ENCODE measurements at places on chromosomes 6 and 20.

- no peak for DNase-seq
These were observed 11.2 kb downstream of the CASS4 start for GRCh38 chr20:56423211-56423610.

DNA sequence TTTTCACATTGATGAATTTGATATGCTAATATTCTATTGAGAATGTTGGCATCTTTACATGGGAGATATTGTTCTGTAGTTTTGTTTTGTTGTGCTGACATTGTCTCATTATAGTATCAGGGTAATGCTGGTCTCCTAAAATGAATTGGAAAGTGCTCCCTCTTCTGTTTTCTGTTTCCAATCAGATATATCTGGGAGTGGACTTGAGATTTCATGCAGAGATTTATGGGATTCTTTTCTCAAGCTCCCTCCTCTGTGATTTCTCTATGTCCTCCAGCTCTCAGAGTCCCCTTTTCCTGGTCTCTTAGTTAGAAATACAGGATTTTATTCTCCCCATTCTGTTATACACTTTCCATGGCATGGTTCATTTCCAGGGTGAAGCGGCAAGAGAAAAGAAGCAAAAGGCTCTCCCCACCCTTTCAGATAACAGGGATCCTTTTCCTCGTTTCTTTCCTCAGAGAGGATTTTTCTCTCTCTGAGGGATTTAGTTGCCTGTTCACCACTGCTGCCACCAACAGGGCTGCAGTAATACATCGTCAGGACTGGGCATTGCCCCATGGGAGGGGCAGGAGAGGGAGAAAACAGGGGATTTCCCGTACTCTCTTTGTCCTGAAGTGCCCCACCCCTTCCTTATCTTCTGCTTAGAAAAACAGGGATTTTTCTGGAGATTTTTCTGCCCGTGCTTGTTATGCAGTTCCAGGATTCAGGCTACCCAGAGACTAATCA, 59.3 kb upstream of the STMND1 start:
- no peak for DNase-seq

DNA sequence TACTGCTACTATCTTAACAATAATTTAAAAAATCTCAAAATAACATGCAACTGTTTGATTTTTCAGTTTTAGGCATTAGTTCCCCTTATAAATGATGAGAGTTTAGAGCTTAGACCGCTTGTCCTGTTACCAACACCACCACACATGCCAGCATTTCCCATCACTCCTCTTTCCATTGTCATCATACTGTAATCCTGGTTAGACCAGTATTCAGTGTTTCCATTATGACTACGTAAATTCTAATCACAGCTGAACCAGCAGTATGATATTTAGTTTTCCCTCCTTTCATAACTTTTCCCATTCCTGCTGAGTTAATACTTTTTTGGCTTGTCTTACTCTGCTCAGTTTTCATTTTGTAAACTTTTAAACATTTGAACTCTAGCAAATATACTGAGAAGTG, 12.2 kb upstream of the TBC1D20 start:
- DNase-seq, result no peak

DNA sequence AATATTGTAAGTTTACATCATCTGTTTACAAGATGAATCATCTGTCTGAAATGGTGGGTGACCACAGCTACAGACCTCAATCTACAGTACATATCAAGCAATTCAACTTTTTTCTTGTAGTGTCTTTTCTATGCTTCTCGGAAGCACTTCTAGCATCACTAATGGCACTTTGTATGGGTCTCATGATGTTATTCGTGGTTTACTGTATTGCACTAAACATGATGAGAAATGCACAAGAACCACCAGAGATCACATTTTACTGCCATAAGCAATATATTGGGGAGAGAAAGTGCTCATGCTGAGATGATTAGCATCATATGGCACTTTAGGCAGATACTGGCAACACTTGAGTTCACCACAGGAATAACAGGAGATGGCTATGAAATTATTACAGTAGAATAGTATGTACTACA, 15.4 kb upstream of the BTBD3 start:
- no peak for DNase-seq

DNA sequence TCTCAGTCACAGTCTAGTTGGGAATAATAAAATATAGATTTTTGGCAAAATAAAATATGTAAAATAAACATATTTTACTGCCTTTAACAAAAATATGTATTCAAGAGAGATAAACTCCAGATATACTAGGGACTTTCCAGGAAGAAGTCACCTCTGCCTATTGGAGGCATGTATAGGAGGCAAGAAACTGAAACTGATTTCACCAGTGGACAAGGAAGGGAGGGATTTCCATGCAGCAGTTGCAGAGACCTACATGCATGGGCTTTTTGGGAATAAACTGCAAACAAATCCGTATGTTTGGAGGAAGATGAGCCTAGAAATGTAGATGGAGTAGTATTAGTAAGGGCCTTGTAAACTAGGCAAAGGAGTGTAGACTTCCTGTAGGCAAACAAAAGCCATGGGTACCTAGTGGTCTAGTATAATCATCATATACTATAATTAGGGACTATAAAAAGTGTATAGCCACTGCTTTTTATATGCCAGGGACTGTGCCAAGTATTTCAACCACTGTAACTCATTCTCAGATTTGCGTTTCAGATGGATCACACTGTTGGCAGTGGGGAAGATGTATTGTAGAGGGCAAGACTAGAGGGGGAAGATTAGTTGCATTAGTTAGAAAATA, 38.9 kb downstream of the CD109 start:
- no peak for DNase-seq

- no peak for DNase-seq
These were observed 25.5 kb upstream of the OLIG3 start for GRCh38 chr6:137519629-137520176.

- DNase-seq, result no peak
These were observed 85.7 kb downstream of the TAF4 start for GRCh38 chr20:61979701-61980635.

GRCh38 chr6:123632641-123633040, 4.1 kb downstream of the TRDN start:
- DNase-seq, result no peak

DNA sequence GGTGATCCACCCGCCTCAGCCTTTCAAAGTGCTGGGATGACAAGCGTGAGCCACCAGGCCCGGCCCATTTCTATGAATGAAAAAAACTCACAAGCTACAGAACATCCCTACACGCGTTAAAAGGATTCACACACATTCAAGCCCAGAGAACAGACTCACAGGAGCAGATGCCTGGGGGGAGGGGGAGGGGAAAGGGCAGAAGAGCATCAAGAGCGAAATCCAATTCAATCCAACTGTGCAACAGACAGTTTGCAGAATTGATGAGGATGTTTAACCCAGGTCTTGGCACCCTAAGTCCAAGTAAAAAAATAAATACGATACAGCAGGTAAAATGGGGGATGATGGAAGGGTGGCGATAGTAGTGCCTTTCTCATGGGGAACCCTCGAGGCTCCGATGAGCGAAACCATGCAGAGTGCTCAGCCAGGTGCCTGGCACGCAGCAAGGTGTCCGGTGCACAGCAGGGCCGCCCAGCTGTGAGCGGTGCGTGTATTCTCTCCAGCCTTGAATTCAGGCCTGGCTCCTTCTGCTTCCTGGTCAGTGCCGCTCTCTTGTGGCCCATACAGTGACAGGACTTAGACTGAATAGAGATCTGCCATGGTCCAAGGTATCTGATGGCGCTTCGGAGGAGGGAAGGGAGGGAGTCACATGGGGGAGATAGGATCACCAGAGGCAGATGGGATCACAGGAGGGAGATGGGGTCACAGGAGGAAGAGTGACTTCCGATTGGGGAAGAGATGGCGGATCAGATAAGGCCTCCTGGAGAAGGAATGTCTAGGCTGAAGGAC, 35.4 kb upstream of the ANGPT4 start:
- DNase-seq, result no peak

DNA sequence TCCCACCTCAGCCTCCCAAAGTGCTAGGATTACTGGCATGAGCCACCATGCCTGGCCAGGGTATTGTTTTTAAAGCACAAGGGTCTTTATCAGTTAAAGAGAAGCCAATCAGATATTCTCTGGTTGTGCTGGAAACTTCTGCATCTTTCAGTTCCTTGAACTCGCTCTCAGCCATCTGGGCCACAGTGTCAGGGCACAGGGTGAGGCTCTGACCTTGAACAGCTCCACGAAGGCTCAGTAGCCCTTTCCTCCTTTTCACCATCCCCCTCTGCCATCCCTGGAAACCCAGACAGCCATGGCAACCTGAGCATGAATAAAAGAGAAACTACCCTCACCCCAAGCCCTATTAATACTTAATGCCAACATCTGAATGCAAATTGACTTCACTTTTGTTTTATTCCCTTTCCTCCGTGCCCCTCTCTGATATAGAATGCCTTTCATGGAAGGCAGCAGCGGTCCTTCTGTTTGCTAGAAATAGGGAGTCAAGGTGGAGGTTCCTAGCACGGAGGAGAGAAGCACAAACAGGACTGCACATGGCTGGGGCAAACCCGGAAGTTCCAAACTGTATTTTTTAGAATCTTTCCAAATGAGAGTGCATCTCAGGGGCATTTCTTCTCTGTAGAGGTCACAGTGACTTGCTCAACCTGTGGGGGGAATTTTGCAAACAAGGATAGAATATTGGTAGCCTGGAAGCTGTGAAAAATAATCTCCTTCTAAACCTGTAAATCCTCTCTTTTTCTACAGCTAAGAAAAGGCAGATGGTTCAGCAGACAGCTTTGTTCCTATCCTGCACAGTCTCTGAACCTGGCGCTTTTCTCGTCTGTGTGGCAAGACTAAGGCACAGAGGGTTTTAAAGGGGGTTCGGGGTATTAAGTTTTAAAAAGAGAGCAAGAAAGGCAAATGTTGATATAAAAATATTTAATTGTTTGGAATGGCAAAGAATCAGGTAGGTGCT, 176.4 kb upstream of the RREB1 start:
- DNase-seq, result no peak

DNA sequence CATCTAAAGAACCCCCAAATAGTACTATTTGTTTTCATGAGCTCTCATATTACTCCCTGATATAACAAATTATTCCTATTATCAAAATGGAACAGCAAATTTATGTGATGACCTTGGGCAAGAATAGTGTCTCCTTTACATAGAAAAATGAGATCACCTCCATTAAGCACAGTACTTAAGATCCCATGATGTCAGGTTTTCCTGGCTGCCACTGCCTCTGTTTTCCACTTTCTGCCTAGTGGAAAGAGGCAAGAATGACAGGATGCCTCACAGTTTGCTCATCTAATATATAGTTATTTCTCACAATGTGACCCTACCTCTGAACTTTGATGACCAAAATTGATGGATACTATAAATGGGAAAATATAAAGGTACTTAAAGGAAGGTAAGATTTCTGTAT, 260.1 kb upstream of the SGK1 start:
- DNase-seq, result no peak

DNA sequence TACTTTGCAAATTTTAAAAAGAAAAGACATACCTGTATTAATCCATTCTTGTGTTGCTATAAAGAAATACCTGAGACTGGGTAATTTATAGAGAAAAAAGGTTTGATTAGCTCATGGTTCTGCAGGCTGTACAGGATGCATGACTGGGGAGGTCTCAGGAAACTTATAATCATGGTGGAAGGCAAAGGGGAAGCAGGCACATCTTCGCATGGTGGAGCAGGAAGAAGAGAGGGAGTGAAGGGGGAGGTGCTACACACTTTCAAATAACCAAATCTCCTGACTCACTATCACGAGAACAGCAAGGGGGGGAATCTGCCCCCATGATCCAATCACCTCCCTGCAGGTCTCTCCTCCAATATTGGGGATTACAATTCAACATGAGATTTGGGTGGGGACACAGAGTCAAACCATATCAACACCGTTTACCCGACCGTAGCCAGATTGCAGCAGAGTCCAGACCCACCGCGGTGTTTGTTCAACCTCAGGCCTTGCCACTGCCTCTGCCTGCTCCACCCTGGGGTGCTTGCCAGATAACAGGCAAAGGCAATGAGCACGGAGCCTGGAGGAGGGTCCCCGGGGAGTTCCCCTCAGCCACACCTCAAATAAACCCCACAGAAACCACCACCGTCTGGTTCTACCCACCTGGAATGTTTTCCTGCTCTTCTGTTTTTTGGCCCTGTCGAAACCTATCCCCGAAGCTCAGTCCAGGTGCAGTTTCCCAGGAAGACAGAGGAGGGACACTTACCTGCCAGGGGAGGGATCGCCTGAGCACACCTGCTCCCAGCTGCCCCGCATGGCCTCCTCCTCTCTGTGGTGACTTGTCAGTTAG, 142.2 kb upstream of the AFDN start:
- no peak for DNase-seq

GRCh38 chr20:59660471-59660870, 56.1 kb downstream of the PHACTR3 start:
- no peak for DNase-seq

DNA sequence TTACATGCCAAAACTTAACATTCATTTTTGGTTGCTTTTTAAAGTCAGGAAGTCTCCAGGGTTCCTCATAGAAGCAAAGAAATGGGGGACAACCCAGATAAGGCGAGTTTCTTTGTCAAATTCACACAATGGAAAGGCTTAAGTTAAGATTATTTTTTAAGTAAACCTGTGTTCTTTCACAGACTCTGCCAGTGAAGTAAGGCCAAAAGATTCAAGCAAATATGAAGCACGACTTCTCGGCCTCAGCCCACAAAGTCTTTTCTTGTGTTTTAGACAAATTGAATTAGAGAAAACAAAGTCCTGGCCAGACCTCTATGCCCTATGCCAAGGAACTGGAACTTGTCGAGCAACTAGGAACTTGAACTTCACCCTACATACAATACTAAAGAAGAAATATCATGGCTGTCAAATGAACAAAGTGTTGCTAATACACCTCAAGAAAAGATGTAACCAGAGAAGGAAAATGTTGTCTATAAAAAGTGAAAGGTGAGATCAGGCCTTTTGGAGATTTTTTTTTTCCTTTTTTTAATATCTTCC, 540.0 kb upstream of the JARID2 start:
- no peak for DNase-seq

DNA sequence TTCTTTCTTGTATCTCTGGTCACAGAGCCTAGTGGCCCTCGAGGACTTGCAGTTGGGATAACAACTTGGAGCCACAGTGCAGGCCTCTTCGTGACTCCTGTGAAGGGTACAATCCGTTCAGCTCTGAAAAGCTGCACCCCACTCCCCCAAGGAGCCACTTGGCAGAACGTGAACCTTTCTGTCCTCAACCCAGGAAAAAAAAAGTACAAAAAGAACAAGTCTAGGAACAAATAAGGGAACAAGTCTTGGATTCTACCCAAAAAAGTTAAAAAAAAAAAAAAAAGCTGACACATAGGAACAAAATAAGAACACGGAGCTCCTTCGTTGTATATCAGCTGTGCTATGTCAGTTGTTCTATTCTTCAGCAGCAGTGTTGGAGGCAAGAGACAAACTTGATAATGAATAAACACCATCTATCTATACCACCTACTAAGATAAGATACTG, 77.9 kb upstream of the TULP1 start:
- no peak for DNase-seq
